Activated CD8-positive, alpha-beta T cell treated with anti-CD3 and anti-CD28 coated beads for 36 hours (primary cell): ENCODE measurements at places on chromosomes 6 and 20. TPM values are rescaled to one million over a fixed set of nuclear protein-coding genes. Genes with fewer than 3 reads are reported as not detected.

ZBP1 gene
- 0.56 TPM for total RNA-seq

SPAG4 gene
- 11.5 TPM for total RNA-seq

DNA sequence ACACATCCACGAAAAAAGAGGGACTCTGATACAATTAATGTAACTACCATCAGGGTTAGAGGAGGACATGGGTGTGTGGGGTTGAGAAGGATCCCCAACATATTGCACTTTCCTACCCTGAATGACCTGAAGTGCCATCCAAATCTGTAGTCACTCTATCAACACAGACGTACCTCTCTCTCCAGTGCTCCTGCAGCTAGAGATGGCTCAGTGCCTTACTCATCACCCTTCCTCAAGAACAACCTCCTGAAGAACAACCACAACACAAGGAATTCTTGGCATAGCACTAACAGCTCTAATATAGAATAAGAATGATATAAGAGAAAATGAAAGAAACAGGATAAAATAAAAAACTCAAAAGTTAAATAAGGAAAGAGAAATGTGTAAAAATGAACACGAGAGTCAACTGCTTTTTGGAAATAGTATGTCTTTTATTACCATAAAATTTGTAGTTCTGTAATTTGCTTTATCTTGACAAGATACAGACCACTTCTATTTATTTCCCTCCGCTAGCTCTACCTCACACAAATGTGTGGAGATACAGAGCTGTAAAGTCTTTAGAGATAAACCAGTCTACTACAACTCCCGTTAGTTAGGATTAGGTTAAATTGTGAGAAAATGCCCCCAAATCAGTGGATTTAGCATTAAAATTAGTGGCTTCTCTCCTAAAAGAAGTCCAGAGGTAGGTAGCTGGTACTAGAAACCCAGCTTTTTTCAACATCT lies 63.9 kb downstream of the REV3L start:
- H3K36me3 ChIP-seq, result no peaks in the 10 kb centered on the region
- no peak for DNase-seq
- no peak overlapping the region for H3K4me3 ChIP-seq
- peaks cover 30% of the 10 kb centered on the region for H3K4me1 ChIP-seq
- H3K27me3 ChIP-seq, result no peaks in the 10 kb centered on the region

DNA sequence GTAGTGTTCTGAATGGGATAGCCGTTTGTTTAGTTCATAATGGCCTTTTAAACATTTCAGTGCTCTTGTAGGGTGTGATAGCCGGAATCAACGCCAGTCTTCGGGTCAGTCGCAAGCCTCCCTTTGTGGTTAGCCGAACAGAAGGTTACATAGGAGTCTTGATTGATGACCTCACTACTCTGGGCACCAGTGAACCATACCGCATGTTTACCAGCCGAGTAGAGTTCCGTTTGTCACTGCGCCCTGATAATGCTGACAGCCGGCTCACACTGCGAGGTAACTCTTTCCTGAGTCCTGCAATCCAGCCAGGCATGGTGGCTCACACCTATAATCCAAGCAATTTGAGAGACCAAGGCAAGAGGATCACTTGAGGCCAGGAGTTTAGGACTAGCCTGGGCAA lies 20.4 kb downstream of the MTO1 start:
- H3K4me1 ChIP-seq, result no peaks in the 10 kb centered on the region
- H3K4me3 ChIP-seq, result no peak overlapping the region

DNA sequence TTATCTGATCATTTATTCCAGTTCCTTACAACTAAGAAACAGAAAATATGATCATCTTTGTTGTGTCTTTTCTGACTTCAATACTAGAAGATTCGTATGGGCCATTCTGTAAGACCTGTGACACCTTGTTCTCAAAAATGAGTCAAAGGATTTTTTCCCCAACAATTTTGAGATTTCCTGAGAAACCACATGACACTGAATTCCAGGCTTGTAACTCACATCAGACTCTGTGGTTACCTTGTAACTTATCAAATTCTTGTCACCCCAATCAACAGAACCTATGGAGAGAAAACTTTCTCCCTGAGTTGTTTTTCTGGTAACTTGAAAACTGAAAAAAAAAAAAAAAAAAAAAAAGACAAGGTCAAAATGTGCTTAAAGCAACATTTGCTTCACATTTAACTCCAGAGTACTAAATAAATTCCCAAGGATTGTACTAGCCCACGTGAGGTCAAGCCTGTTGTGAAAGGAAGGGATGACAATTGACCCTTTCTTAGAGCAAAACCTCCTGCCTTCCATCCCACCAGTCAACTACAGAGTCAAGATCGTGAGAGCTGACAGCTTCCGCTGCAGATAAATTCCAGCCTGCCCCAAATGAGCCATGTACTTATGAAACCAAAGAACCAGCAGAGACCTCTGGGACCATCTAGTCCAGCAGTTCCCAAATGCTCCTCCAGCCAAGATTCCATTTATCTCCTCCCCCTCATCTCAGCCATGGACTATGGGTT lies 140.3 kb downstream of the TBX18 start:
- no peak for DNase-seq
- H3K27ac ChIP-seq, result no peak overlapping the region
- H3K4me1 ChIP-seq, result no peaks in the 10 kb centered on the region
- H3K27me3 ChIP-seq, result no peaks in the 10 kb centered on the region

DNA sequence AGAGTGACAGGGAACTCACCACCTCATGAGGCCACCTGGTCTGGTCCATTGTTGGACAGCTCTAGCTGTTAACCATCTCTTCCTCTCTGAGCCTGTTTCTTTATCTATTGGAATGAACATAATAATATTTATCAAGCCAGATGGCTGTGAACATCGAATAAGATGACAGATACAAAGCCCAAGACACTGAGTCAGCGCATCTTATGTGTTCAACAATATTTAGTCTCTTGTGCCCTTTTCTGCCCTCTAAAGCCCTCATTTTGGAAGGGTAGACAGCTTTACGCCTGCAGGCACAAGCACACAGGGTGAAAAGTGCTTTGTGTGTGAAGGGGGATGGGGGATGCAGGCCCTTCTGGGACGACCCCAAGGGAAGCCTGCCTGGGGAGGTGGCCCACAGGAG lies 164.0 kb downstream of the GRM4 start:
- no peak overlapping the region for H3K27ac ChIP-seq
- peaks cover 3% of the 10 kb centered on the region for H3K27me3 ChIP-seq
- H3K4me3 ChIP-seq, result no peak overlapping the region
- no peaks in the 10 kb centered on the region for H3K4me1 ChIP-seq

GRCh38 chr6:57109880-57110279 lies 19.9 kb downstream of the ZNF451 start:
- peaks cover 32% of the 10 kb centered on the region for H3K36me3 ChIP-seq
- no peak overlapping the region for H3K27ac ChIP-seq
- H3K27me3 ChIP-seq, result no peaks in the 10 kb centered on the region
- peaks cover 35% of the 10 kb centered on the region for H3K4me1 ChIP-seq

GRCh38 chr6:135382182-135382628 lies 115.3 kb downstream of the AHI1 start:
- H3K4me3 ChIP-seq, result no peak overlapping the region
- H3K36me3 ChIP-seq, result no peaks in the 10 kb centered on the region
- H3K27ac ChIP-seq, result no peak overlapping the region
- H3K4me1 ChIP-seq, result no peaks in the 10 kb centered on the region
